ENCODE measurements at places on chromosomes 1 and 21.

DNA sequence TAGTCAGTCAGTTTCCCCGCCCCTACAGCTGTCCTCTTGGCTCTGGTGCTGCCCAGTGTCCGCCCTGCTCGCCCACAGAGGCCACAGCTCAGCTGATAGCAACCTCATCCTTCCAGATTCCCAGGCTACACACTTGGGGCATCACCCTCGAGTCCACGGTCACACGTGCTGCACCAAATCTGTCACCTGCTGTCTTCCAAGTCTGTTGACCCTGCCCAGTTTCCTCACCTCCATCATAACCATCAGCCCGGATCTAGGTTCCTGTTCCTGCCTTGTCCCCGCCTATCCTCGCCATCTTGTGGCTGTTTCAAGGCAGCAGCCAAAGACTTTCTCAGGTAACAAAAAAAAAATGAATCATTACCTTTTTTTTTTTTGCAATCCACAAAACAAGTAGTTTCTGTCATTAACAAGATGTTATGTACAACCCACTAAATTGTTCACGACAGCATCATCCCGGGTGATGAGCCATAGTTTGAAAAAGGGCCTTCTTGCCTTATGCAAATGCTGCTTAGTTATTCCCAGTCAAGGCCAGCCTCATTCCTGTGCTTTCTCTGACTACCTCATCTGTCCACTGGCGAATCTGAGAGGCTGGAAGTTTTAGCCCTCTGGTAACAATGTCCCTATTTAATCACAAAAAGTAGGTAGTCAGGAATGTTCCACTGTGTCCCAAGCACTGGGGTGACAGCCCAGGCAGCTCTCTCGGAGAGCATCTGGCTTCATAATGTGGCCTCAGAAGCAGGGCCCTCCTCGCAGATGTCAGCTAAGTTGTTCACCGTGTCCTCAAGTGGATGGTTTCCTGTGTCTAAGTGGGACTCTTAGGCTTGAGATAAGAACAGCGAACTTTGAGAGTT, 4.9 kb upstream of the MIIP start:
- DNase-seq: no peak

DNA sequence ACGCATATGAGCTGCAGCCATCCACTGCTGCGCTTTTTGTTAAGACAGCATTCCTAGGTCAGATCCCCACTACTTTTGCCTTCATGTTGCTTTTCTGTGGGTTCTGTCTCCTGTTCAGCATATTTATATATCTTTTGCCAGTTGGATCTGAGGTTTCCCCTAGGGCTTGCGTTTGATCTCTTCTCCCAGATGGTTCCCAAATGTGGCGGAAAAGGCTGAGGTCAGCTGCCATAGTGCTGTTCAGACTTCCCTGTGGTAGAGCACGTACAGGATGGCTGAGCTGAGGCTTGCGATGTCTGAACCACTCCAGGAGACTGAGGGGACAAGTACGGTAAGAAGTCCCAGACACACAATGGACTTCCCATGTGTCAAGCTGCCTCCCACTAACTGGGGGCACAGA, 39.8 kb downstream of the COL6A1 start:
- no peak for DNase-seq

DNA sequence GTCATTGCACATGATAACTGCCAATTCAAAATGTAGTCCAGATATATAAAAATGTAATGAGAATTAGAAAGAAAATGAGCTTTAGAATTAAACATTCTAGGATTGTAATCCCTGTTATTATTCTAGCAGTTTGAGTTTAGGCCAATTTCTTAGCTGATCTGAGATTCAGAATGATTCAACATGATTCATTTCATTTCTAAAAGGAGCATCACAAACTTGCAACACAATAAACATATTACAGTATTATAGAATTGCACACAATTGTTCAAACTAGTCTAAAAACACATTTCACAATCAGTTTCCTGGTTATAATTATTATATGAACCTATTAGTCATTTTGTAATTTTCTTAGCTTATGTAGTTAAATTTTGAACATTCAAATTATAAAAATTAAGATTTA, 43.3 kb upstream of the TSHB start:
- DNase-seq: no peak

GRCh38 chr1:220339581-220339980, 67.3 kb upstream of the RAB3GAP2 start:
- DNase-seq: no peak

GRCh38 chr1:30907481-30908315, 860 bp downstream of the SDC3 start:
- DNase-seq: peak; percentile 66

All from upper lobe of right lung (tissue), 1 donor.